ENCODE measurements at places on chromosomes 4 and X.

- no peak for DNase-seq
These were observed 336.5 kb downstream of the BMPR1B start for GRCh38 chr4:95093936-95094929.

DNA sequence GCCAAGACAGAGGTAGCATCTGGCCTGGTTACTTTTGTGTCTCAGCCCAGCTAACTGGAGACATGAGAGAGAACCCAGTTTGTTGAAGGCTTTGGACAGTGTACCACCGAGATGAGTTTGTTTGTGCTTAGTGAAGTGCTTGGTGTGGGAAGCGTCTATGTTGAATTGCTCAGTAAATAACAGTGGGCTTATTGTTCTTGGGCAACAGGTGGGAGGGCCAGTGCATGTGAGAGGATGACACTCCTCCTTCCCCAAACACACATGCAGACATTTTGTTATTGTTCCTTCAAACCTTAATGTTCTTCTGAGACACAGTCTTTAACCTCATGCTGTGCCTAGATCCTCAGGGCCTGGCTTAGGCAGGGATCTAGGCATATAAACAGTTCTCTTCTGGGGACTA, 39.7 kb downstream of the MSN start:
- DNase-seq, result no peak

DNA sequence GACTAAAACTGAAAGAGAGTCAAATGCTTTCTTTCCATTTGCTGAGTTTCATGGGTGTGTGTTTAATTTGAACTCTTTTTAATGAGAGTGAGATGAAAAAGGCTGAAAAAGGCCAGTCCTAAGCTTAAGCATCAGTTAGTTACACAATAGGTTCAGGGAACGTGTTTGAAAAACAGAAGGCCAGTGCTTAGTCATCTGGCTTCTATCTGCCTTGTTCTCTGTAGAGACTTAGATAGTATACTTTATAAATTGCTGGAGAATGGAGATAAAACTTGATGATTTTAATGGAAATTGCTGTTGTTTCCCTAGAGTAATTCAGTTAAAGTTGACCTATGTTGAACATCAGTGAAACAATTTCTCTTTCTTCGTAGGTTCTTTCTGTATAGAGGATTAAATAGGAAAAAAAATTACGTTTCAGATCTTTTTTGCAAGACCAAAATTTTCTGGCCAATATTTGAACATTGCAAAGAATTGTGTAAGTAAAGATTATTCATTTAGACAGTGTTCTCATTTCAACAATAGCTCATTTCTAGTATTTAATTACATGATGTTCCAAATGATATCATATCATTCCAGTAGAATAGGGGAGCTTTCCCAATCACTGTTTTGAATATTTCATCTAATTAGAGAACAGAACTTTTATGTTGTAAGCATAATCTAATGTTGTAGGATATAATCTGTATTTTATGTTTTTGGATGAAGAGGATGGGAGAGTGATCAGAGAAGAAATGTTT, 1088.8 kb downstream of the ADGRL3 start:
- no peak for DNase-seq

GRCh38 chr4:151641983-151642382, 118.8 kb downstream of the GATB start:
- no peak for DNase-seq

DNA sequence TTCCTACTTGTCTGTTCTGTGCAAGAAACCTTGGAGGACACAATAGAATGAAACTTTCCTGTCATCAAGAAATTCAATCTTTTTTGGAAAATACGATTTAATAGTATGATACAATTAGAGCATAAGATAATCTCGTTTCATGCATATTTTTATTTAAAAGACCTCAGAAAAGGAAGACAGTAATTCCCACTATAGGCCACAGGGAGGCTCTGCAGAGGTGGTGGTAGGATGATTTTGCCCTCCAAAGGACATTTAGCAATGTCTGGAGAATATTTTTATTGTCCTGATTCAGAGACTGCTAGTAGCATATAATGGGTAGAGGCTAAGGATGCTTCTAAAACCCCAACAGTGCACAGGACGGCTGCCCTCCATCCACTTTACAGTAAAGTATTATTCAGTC, 68.7 kb downstream of the PAK3 start:
- DNase-seq, result peak; percentile 0

All from Jurkat, Clone E6-1 (cell line).